ENCODE measurements at places on chromosomes 6 and 20.

GRCh38 chr6:160975162-160975561 is 16.4 kb upstream of the MAP3K4 start:
- no peak for DNase-seq

DNA sequence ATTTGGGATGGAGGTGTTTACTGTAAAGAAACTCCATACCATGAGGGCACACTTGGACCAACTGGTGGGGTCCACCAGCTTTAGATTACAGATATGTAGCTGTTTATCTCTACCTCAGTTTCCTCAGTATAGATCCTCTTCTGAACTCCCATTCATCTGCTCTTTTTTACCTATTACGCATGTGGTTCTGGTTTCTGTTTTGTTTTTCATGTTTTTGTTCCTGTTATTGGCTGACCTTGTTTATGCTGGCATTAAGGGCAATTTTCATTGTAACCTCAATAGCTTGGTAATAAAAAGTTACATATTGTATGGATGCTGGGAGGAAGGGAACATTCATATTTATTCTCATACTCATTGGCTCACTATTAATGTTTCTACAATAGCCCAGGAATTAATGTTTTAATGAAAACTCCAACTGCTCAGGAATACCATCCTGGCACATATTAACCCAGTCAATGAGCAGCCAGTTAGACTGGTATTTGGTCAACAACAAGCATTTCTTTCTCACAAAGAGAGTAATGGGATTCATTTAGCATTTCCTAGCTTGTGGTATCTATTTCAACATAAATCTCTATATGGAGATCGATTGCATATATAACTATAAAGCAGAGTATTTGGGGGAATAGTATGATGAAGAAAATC is 83.8 kb upstream of the FAM184A start:
- no peak for DNase-seq

- no peak for DNase-seq
Measured at GRCh38 chr6:53263917-53264316, 84.8 kb downstream of the ELOVL5 start.

- no peak for DNase-seq
Measured at GRCh38 chr20:62762376-62762775, 33.9 kb upstream of the MRGBP start.

DNA sequence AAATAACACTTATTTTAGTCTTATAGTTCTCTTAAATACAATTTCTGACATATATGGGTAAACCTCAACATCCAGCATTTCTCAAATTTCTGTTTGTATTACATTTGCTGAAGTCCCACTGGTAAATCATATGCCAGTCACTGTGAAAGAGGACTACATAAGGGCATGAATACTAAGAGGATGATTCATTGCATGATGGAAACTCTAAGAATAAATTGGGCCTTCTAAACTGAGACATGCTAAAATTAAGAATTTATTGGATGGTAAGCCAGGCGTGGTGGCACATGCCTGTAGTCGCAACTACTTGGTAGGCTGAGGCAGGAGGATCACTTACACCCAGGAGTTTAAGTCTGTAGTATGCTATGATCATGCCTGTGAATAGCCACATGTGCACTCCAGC is 12.1 kb downstream of the DEFB123 start:
- DNase-seq, result no peak

- DNase-seq, result no peak
Measured at GRCh38 chr20:54657268-54657826, 182.0 kb downstream of the DOK5 start.

DNA sequence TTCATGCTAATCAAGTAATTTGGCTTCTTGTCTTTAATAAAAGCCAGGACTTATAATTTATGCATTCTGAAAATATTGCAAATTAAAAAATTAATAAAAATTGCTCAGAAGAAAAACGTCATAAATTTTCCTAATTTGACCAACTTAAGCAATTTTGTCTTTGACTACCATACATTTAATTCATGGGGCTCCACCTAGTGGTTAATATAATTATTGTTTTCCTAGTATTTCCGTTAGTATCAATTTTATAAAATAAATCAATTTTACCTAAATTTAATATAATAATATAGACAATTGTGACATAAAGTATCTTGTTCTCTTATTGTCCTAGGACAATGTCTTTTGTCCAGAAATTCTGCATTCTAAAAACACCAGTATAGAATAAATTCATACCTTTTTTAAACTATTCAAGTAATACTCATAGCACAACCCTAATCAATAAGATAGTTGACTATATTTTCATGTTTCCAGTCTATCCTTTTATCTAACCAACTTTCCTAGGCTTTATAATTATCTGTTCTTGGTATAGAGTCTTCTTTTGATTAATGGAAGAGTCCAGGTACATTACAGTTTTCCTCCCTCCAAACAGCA is 319.9 kb downstream of the TRDN start:
- DNase-seq, result no peak
